ENCODE measurements at places on chromosomes 2 and 18.

GRCh38 chr2:122216071-122216470 is 460.6 kb downstream of the TSN start:
- no peak for DNase-seq

- no peak for DNase-seq
These were observed 847.9 kb downstream of the ERBB4 start for GRCh38 chr2:211690736-211691135.

GRCh38 chr2:165893556-165893955 is 60.0 kb downstream of the TTC21B start:
- no peak for DNase-seq

GRCh38 chr2:106332054-106332453 is 136.2 kb downstream of the RGPD3 start:
- DNase-seq, result no peak

- DNase-seq, result peak; percentile 25
These were observed 220.4 kb upstream of the TFPI start for GRCh38 chr2:187774551-187775071.

DNA sequence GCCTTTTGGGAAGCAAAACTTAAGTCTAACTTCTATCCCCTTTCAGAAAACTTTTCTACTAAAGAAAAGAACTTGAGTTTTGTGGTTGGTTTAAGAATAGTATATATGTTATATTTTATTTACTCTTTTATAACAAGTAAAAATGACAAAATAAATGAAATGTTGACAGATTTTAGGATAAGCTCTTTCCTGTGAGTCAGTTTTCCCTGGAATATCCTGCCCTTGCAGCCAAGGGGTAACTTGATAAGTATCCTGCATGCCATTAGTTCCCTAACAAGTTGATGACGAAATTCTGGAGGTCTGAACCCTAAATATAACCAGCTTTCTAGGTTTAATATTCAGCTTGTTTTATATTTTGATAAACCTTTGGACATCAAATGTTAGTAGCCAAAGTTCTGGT is 7.3 kb upstream of the HTR2B start:
- DNase-seq, result no peak

DNA sequence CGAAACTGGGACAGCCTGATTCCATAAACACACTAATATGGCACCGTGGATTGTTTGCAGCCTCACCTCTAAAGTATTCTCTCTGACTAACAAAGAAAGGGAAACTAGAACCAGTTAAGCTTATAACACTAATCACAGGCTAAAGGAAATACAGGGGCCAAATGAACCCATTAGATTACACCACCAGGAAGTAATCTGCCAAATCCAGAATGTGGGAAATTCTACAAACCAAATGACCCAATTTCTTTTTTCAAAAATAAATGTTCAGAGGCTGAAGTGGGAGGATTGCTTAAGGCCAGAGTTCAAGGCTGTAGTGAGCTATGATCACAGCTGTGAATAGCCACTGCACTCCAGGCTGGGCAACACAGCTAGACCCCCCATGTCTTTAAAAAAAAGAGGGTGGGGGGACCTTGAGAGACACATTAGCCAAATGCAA is 1.5 kb upstream of the MPPE1 start:
- DNase-seq, result no peak

- no peak for DNase-seq
These were observed 229.0 kb upstream of the HS6ST1 start for GRCh38 chr2:128547667-128548066.

DNA sequence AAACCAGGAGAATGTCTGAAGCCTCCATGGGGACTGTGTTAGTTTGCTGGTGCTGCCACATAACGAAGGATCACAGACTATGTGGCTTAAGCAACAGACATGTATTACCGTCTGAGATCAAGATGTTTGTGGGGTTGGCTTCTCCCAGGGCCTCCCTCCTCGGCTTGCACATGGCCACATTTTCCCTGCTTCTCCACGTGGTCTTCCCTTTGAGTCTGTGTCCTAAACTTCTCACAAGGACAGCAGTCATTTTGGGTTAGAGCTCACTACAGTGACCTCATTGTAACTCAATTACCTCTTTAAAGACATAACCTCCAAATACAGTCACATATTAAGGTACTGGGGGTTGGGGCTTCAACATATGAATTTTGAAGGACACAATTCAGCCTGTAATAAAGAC is 44.6 kb upstream of the LPIN2 start:
- no peak for DNase-seq

DNA sequence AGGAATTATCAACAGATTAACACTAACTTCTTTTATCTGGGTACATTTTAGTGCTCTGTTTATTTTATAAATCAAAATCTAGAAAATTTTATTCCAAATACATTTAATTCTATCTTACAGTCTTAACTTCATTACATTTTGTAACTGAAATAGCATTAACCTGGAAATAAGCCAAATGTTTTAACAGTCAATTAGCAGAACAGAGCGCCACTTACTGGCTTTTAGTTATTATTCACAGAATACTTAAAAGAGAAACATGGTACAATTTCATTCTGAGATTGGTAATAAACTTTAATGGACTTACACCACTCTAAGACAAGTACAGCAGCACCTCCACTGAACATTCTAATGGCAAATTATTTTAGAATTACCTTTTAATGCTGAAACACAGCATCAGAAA is 38.6 kb downstream of the SS18 start:
- DNase-seq, result no peak

DNA sequence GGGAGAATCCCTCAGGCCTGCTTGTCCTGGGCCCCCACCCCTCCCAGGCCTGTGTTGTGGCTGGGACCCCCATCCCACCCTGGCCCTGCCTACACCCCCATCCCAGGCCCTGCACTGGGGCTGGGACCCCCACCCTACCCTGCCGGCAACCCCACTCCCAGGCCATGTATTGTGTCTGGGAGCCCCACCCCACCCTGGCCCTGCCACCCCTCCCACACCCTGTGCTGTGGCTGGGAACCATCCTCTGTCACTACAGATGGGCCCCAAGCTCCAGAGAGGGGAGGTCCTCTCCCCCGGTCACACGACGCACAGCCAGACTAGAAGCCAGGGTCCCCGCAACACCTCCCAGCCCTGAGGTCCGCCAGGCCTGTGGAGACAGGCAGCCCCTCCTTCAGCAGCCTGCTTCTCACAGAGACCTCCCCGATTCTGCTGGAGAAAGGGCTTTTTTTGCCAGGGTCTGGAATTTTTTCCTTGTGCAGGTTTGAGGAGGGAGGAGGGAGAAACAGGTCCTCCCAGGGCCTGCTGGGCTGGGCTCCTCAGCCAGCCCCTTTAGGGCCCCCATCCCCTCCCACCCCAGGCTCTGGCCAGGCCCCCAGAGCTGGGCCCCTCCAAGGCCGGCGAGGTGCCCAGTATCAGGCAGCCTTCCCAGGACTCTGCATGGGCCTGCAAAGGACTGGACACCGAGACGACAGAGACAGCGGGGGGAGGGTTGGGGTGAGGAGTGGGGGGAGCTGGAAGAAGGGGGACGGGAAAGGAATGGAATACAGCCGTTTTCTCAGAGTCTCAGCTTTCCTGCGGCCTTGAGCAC is 28.0 kb downstream of the KIF1A start:
- DNase-seq, result no peak
